ENCODE measurements at places on chromosomes 6 and 20. TPM values are rescaled to one million over a fixed set of nuclear protein-coding genes. Genes with fewer than 3 reads are reported as not detected.

ID4 gene
- 3.0 TPM for total RNA-seq

BMP5 gene
- 0.93 TPM for total RNA-seq

NKAIN2 gene
- total RNA-seq = 0.22 TPM

TBXT gene
- total RNA-seq = not detected

ENPP1 gene
- 2.9 TPM for total RNA-seq

GNMT gene
- 0.77 TPM for total RNA-seq

ANGPT4 gene
- 0.05 TPM for total RNA-seq

FILIP1 gene
- 173 TPM for total RNA-seq

GRCh38 chr6:111230351-111231089 is 143.2 kb downstream of the SLC16A10 start:
- no peaks in the 10 kb centered on the region for H3K36me3 ChIP-seq
- H3K4me1 ChIP-seq = peaks cover 47% of the 10 kb centered on the region
- no peak for DNase-seq
- H3K27me3 ChIP-seq = no peaks in the 10 kb centered on the region
- H3K27ac ChIP-seq = peak overlapping the region; percentile 78
- H3K4me3 ChIP-seq = no peak overlapping the region

DNA sequence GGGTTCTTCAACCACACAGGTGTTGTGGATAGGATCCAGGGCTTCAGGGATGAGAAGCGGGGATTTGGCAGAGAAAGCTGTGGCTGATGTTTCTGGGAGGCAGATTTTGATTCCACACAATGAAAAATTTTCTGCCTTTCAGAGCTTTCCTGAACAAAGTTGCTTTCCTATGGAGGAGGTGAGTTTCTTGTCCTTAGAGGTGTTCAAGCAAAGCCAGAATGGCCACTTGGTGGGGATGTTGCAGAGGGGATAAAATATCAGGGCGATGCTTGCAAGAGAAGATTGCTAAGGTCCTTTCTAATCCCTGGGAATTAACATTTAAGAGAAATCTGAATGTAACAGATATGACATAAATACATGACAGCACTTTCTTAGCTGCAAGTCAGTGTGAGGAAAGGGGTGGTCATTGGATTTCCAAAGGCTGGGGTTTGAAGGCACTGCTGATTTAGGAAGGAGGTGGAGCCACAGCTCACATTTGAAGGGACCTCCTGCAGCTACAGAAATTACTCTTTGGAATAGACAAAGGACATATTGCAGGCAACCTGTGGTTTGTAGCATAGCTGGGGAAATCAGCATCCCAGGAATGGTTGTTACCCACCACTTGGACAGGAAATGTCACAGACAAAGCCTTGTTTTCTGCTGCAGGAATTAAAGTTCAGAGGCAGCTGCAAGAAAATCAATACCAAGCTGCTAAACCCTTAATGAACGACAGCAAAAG is 271.1 kb upstream of the CHD6 start:
- no peak overlapping the region for H3K27ac ChIP-seq
- H3K27me3 ChIP-seq = peaks cover 14% of the 10 kb centered on the region
- no peaks in the 10 kb centered on the region for H3K4me1 ChIP-seq

DNA sequence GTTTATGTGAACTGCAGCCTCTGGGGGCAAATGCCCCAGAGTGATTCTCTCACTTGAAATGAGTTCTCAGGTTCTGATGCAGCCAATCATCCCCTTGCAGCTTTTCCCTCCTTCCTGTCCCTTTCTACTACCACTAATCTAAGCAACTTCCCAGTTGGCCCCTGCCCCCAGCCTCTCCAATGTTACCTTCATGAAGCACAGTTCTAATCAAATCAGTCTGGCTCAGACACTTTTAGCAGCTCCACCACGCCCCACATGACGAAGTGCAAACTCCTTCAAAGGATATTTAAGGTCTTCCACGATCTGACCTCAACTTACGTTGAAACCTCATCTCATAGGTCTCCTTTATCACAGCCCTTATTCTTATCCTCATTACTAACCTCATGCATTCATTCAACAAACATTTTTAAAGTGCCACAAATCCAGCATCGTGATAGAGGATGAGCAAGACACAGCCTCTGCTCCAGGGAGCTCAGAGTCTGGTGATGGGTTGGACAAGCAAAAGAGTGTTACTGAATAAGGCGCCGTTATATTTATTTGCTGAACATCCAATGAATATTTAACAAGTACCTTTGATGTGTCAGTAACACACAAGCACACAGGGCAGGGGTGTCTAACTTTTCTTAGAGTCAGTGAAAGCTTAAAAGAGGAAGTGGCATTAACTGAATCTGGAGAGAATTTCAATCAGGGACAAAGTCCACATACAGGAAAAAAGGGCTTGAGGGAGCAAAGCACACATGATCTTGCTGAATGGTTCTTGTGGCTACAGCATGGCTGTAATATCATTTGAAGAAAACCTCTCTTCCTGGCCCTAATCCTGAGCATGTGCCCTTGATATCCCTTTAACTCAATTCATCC is 20.4 kb upstream of the DTNBP1 start:
- H3K27me3 ChIP-seq = no peaks in the 10 kb centered on the region
- no peaks in the 10 kb centered on the region for H3K36me3 ChIP-seq
- H3K27ac ChIP-seq = no peak overlapping the region
- DNase-seq = no peak
- H3K4me1 ChIP-seq = no peaks in the 10 kb centered on the region

- no peak for DNase-seq
- H3K36me3 ChIP-seq = no peaks in the 10 kb centered on the region
- H3K4me1 ChIP-seq = no peaks in the 10 kb centered on the region
Measured at GRCh38 chr20:20895537-20895936, 183.1 kb upstream of the RALGAPA2 start.

GRCh38 chr6:138240476-138241245 is 22.4 kb upstream of the PBOV1 start:
- H3K4me3 ChIP-seq = no peak overlapping the region
- no peaks in the 10 kb centered on the region for H3K4me1 ChIP-seq

DNA sequence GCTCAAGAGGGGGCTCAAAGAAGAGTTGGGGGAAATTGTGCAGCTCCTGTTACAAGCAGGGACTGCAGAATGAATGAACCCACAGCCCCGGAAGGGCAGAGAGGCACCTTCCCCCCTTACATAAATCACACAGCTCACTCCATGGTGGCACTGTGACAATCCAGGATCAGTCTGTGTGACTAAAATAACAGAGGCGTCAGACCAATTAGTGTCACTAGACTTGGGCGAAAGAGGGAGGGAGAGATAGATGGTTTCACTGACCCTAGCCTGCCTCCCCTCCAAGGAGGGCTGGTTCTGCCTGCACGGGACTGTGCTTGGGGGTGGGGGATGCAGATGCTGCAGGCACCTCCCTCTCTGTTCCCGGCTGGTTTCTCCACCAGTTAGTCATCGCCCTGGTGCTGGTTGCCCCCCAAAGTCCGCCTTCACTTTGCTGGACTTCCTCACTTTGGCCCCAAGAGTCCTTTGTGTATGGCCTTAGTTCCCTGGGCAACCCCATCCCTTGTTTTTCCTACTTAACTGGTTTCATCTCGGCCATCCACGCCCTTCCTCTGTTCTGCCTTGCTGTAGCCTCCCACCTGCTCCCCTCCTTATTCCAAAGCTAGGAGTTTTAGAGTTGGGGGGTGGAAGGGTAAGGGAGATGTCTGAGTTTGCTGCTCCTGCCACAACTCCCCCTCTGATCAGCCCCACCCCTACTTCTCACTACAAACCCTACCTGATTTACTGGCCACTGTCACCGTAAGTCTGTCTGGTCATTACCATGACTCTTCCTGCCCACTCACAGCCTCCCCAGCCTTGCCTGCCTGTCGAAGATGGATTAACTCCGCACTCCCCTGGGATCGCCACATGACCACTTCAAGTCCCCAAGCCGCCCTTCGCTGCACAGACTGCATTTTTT is 17.7 kb downstream of the CCDC167 start:
- no peak overlapping the region for H3K4me3 ChIP-seq
- peak overlapping the region; percentile 67 for H3K27ac ChIP-seq
- peaks cover 39% of the 10 kb centered on the region for H3K4me1 ChIP-seq
- no peaks in the 10 kb centered on the region for H3K27me3 ChIP-seq
- peaks cover 47% of the 10 kb centered on the region for H3K36me3 ChIP-seq

GRCh38 chr6:138772596-138773176 is 883 bp upstream of the CCDC28A start:
- no peaks in the 10 kb centered on the region for H3K27me3 ChIP-seq
- H3K4me1 ChIP-seq = peaks cover 34% of the 10 kb centered on the region
- no peak for DNase-seq
- peak overlapping the region; percentile 98 for H3K27ac ChIP-seq

GRCh38 chr20:19252451-19253120 is 40.1 kb downstream of the SLC24A3 start:
- no peak for DNase-seq
- peaks cover 7% of the 10 kb centered on the region for H3K27me3 ChIP-seq

- peaks cover 53% of the 10 kb centered on the region for H3K36me3 ChIP-seq
- H3K27me3 ChIP-seq = no peaks in the 10 kb centered on the region
- H3K4me3 ChIP-seq = no peak overlapping the region
- H3K4me1 ChIP-seq = peaks cover 15% of the 10 kb centered on the region
- H3K27ac ChIP-seq = no peak overlapping the region
Measured at GRCh38 chr6:139174961-139175360, 40.1 kb downstream of the HECA start.

- DNase-seq = peak; percentile 61
- H3K36me3 ChIP-seq = peaks cover 81% of the 10 kb centered on the region
- H3K27ac ChIP-seq = peak overlapping the region; percentile 78
- no peak overlapping the region for H3K4me3 ChIP-seq
- H3K27me3 ChIP-seq = no peaks in the 10 kb centered on the region
- H3K4me1 ChIP-seq = peaks cover 40% of the 10 kb centered on the region
Measured at GRCh38 chr20:37236462-37236861, 25.2 kb downstream of the GHRH start.

DNA sequence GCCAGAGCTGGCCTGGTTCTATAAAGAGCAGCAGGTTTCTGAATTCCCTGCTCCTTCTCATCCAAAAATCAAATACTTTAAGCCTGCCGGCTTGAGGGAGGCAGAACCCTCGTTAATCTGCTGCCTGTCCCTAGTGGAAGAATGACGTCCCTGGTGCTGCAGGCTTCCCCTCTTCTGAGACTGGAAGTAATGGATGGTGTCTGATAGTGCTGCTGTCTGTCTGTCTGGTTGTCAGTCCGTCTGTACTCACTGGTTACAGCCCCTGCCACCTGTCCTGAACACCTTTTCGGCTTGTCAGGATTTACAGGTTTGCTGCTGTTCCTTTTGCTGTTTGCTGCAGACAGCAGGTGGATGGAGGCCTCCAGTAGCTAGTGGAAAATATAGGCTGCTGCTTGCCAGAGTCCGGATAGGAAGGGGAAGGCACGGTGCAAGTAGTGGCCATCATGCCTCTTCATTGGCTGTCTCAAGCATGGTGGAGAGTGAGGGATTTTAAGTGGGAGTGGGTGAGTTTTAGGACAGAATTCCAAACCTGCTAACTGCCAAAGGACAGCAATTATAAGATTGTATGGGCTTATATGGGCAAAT is 2.5 kb downstream of the RIMS1 start:
- H3K27ac ChIP-seq = no peak overlapping the region
- no peak for DNase-seq
- no peaks in the 10 kb centered on the region for H3K36me3 ChIP-seq
- H3K4me1 ChIP-seq = peaks cover 7% of the 10 kb centered on the region
- no peak overlapping the region for H3K4me3 ChIP-seq

GRCh38 chr20:49647550-49647949 is 66.1 kb downstream of the B4GALT5 start:
- DNase-seq = no peak
- no peaks in the 10 kb centered on the region for H3K27me3 ChIP-seq
- peaks cover 8% of the 10 kb centered on the region for H3K4me1 ChIP-seq
- no peak overlapping the region for H3K4me3 ChIP-seq
- no peak overlapping the region for H3K27ac ChIP-seq
- H3K36me3 ChIP-seq = peaks cover 81% of the 10 kb centered on the region

GRCh38 chr20:7629880-7630279 is 310.4 kb downstream of the HAO1 start:
- peaks cover 7% of the 10 kb centered on the region for H3K4me1 ChIP-seq
- no peak overlapping the region for H3K4me3 ChIP-seq
- H3K27ac ChIP-seq = no peak overlapping the region
- H3K27me3 ChIP-seq = no peaks in the 10 kb centered on the region

GRCh38 chr6:139758209-139758611 is 383.8 kb upstream of the CITED2 start:
- H3K4me3 ChIP-seq = no peak overlapping the region
- H3K27me3 ChIP-seq = no peaks in the 10 kb centered on the region
- DNase-seq = no peak
- no peaks in the 10 kb centered on the region for H3K36me3 ChIP-seq

DNA sequence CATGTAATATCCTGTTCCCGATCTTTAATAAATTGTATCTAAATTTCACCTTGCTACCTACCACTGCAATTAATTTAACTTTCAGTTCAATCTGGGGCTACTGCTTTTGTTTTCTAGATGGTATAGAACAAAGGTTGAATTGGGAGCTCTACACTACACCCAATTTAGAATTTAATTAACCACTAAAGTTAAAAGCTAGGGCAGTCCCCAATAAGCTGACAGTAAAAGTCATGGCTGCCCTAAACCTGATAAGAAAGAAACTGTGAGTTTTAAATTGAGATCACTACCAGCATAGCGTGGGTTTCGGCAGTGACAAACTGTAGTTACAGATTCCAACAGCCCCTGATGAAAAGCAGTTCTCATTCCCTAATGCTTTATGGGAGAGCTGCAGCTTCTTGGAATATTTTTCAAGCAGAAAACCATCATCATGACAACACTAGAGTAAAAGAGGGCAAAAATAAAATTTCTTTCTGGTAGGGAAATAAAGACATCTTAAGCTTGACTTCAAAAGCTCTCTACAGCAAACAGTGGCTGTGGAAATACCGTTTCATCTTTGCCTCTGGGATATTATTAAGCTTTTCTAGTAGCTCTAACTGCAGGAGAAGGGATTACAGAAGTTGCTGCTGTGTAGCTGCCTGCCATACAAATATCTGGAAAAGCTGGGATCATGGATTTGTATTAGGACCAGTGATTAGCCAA is 1372.1 kb downstream of the EPHA7 start:
- no peak overlapping the region for H3K4me3 ChIP-seq
- H3K27ac ChIP-seq = no peak overlapping the region
- no peaks in the 10 kb centered on the region for H3K4me1 ChIP-seq
- no peaks in the 10 kb centered on the region for H3K27me3 ChIP-seq
- no peak for DNase-seq

GRCh38 chr20:41057999-41058673 is 29.5 kb downstream of the TOP1 start:
- H3K4me1 ChIP-seq = peaks cover 66% of the 10 kb centered on the region
- H3K36me3 ChIP-seq = peaks cover 19% of the 10 kb centered on the region
- DNase-seq = no peak
- no peak overlapping the region for H3K4me3 ChIP-seq

GRCh38 chr6:162681447-162681846 is 46.1 kb downstream of the PRKN start:
- no peaks in the 10 kb centered on the region for H3K36me3 ChIP-seq
- H3K27me3 ChIP-seq = no peaks in the 10 kb centered on the region
- no peak overlapping the region for H3K27ac ChIP-seq
- H3K4me1 ChIP-seq = peaks cover 27% of the 10 kb centered on the region
- H3K4me3 ChIP-seq = no peak overlapping the region
- DNase-seq = no peak

GRCh38 chr6:87736809-87737540 is 34.9 kb upstream of the AKIRIN2 start:
- no peak overlapping the region for H3K4me3 ChIP-seq
- no peak overlapping the region for H3K27ac ChIP-seq
- H3K36me3 ChIP-seq = no peaks in the 10 kb centered on the region
- no peaks in the 10 kb centered on the region for H3K27me3 ChIP-seq
- DNase-seq = no peak

GRCh38 chr6:52352239-52353018 is 9.5 kb upstream of the PAQR8 start:
- no peak overlapping the region for H3K27ac ChIP-seq
- DNase-seq = no peak
- H3K4me1 ChIP-seq = no peaks in the 10 kb centered on the region
